CD8-positive, alpha-beta T cell (primary cell): ENCODE measurements at places on chromosomes 6 and 20. TPM values are rescaled to one million over a fixed set of nuclear protein-coding genes. Genes with fewer than 3 reads are reported as not detected.
A peak's percentile ranks its signal among the peaks of the same experiment; 100 is the strongest.

DNA sequence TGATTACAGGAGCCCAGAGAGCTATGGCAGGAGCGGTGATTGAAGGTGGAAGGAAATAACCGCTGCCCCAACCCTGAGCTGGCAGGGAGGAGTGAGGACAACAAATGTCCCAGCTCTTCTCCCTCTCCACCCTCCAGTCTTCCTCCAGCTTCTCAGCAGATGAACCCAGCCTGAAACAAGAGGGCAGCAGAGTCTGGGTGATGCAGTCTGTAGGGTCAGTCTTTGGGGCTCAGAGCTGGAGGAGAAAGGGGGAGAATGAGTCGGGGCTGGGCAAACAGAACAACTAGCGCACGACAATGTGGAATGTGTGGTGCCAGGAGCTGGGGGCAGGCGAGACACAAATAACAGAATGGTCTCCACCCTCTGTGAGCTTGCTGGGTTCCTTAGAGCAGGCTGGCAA, 4.5 kb upstream of the GUCA1A start:
- DNase-seq = no peak

DNA sequence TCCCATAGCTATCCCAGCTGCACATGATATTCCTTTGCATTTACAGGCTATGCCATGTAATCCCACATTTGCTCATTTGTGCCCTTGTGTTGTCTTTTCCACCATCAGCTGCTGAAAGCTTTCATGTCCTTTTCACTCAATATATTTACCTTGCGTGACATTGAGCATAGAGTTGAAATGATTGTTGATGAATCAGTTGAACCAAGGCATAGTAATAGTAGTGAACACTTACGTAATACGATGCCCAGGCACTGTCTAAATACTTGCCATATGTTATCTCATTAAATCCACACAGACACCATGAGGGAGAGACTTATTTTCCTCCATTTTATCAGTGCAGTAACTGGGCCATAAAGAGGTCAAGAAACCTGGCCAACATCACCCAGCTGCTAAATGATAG, 13.1 kb downstream of the RNF8 start:
- DNase-seq = no peak

DNA sequence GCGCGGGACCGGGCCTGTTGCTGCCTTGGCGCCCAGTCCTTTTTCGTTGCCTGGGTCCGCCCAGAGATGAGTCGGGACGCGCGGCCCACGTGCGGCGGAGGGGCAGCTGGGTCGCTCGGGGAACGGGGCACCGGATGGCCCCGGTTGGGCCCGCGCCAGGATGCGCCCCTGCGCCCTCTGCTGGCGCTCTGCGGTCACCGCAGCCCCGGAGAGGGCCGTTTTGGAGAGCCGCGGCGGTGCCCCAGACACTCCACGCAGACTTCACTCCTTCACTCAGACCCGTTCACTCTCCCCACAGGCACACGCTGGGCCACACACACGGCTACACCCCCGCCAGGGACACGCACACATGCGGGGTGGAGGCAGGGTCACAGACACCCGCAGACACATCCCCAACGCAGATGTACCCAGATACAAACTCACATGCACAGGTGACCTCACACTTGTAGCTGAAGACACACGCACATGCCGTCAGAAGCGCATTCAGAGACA, 38.8 kb downstream of the SRC start:
- DNase-seq = peak; percentile 82

GRCh38 chr6:139981066-139981624, 606.7 kb upstream of the CITED2 start:
- no peak for DNase-seq

DNA sequence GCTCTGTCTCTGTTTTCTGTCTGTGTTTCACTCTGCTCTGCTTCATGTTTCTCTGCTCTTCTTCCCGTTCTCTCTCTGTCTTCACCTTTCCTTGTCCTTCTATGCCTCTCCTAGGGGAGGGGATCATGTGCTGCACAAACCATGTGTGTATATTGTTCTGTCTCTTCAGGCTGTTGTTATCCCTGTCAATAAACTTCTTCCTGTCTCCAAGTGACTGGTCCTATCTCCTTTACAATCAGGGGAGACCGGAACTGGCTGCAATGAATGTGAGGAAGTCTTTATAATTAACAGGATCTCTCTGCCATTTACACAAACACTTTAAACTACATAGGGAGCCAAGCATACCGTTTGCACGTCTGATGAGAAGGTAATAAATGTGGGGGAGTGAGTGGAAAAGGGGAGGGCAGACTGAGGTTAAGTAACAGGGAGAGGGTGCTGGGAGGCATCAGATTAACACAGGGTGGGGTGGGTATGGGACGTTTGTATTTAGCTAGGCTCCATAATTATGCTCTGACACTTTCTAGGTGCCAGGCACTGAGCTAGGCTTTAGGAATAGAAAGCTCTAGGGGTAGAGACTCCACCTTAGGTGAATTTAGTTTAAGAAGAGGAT, 626.1 kb downstream of the DHX35 start:
- DNase-seq = no peak

DNA sequence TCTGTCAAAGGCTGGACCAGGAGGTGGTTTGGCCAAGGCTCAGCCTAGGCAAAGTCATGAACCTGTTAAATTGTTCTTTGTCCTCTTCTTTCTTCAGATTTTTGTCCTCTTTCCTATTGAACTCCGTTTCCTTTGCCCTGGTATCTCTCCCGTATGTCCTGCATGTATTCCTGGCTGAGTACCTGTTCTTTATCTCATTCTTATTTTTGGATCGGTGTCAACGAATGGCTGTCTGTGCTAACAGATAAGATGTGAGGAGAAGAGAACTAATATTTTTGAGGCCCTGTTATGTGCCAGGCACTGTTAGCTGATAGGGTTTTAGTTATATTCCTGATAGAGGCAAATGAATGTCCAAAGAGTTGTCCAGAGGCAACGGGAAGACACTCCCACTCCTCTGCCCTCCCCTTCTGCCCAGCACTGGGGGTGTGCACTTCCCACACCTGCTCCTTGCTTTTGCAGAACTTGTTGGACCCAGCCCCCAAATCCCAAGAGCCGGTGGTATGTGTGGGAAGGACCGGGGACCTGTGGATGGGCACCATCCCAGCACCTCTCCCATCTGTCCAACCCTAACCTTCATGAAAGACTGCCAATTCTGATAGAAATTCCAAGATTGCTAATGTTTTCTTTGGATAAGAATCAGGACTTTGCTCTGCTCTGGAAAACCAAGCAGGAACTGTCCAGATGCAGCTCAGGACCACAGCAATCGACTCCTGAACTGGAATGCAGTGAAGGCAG, 20.6 kb downstream of the MMP24OS start:
- DNase-seq = no peak

DNA sequence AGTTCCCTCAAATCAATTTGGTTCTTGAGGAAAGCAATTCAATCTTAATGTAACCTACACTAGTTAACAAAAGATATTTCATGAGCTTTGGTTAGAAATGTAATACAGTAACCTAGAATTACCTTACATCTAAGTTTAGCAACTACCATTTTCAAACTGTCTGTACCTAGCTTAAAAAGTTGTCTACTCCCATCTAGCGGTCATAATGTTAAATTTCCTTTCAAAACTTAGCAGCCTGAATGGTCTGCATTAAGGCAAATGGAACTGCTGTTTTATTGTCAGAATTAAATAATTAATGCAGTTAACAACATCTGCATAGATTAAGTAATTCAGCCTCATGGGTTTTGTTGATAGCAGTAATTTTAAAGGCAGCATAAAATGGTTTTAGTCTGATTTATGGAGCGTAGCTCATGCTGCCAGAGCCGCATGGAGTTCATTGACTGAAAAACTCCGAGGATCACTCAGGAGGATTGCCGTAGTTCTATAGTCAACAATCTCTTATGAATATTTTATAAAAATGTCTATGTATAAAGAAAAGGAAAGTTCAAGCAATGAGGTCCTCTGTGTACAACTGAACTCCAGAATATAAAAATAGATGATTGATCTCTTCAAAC, 485.4 kb upstream of the MANEA start:
- no peak for DNase-seq

DNA sequence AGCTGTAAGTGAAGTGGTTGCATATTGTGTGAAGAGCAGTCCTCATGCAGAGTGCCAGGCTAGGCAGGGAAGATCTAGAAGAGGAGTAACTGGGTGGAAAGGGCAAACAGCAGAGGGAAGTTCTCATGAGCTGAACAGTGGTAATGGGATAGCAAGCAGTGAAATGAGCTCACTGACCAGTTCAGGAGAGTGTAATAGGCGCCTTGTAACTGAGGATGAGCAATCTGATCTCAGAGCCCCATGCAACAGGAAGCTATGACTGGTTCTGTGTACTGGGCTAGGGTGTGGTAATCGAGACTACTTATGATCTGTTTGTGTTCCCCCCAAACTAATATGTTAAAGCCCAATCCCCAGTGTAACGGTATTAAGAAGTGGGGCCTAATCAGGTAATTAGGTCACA, 98.6 kb downstream of the RFX6 start:
- no peak for DNase-seq

GRCh38 chr6:116263353-116263752, 9.5 kb upstream of the TSPYL4 start:
- DNase-seq = no peak

GRCh38 chr6:76861403-76861802, 601.9 kb downstream of the HTR1B start:
- DNase-seq = no peak

The SPATA25 gene
- total RNA-seq = 0.64 TPM

GRCh38 chr20:60210779-60211617, 252.8 kb downstream of the CDH26 start:
- DNase-seq = peak; percentile 67

The SLC35D3 gene
- not detected for total RNA-seq

The NKAPL gene
- total RNA-seq = not detected

The LTA gene
- total RNA-seq = 17.1 TPM

- no peak for DNase-seq
Measured at GRCh38 chr20:48011025-48011424, 225.7 kb upstream of the SULF2 start.

The TGM3 gene
- total RNA-seq = not detected
